ENCODE measurements at places on chromosomes 1 and 21.

GRCh38 chr1:214236477-214236876 lies 44.5 kb upstream of the SMYD2 start:
- DNase-seq, result no peak

DNA sequence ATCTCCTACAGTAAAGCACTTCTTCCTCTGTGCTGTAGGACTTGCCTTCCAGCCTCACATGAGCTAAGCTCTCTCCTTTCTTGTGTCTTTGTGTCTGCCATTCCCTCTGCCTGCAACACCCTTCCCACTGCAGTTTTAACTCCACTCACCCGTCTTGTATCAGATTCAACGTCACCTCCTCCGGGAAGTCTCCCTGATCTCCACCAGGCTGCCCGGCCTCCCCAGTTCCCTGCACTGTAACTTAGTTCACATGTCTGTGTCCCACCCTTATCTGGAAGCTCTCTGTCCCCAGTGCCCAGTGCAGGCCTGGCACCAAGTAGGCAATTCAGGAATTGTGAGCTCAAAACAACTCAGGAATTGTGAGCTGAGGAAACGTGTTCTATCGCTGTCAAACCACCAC lies 96.4 kb downstream of the GLIS1 start:
- DNase-seq, result no peak

DNA sequence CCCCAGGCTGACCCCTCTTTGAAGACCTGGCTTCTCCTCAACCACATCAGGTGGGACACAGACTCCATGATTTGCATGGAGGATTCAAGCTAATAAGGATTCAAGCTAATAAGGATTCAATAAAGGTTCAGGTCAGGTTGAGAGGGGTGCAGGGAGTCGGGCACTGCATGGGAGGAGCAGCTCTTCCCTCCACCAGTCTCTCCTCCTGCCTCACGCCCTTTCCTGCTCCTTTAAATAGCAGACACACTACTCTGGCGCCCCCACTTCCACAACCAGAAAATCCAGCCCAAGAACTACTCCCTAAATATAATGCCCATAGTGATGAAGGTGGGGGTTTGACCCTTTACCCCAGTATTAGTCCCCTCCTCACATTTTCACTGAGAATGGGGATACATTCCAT lies 7.1 kb downstream of the MEX3A start:
- no peak for DNase-seq

DNA sequence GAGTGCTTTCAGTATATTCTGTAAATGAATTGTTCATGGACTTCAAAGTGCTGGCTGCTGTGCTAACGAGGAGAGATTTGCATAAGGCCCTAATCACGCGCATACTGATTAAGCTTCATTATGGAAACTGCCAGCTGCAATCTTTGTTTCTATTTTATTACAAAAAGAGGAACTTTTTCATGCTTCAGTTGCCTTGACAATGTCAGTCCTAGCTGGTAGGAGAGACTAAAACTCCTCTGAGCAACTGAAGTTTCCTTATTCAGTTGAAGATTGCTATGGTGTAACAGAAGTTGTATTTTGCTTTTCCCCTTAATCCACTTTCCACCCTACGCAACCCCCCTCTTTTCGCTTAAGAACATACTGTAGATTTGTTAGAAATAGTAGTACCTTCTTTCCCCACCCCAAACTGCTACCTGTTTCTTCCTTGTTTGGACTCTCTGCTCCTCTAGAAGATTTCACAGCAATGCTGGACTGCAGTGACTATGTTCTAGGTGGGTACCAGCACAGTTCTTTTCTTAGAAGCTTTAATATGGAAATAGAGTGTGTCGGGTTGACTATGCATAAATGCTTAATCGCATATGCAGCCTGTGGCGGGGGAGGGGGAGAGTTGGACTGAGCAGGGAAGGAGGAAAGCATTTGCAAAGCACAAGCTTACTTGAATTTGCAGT lies 108.3 kb downstream of the POU2F1 start:
- no peak for DNase-seq

- DNase-seq, result no peak
These were observed 313.0 kb downstream of the PLPP3 start for GRCh38 chr1:56266359-56266758.

GRCh38 chr1:47405697-47406096 lies 10.4 kb upstream of the FOXE3 start:
- DNase-seq, result no peak

- DNase-seq, result peak; percentile 20
These were observed 68.4 kb downstream of the GDAP2 start for GRCh38 chr1:117860896-117861610.

DNA sequence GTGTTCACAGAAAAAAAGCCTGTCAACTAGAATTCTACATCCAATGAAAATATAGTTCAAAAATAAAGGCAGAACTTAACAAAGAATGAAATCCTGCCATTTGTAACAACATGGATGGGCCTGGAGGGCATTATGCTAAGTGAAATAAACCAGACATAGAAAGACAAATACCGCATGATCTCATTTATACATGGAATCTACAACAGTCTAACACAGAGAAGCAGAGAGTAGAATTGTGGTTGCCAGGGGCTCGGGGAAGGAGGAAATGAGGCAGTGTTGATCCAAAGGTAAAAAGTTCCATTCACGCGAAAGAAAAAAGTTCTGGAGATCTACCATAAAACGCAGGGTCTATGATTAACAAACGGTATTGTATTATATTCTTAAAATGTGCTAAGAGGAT lies 282.6 kb downstream of the MRPL39 start:
- no peak for DNase-seq

- no peak for DNase-seq
These were observed 50.9 kb downstream of the PIGK start for GRCh38 chr1:77168358-77168757.

GRCh38 chr1:18649693-18650370 lies 19.2 kb downstream of the PAX7 start:
- DNase-seq, result no peak

DNA sequence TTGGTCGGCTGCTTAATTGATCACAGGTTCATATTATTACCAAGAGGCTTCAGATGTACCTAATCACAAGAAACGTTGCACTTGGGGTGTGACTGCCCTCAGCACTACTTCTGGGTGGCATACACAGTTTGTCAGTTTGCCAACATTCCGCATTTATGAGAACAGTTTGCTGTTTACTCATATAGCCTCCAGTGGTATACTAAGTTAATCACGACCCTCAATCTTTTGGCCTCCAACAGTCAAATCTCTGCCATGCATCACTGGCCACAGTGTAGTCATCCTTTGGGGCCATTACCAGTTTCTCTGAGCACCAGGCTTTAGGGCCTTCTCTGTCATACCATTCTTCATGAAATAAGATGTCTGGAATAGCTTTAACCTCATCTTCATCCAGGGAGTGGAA lies 62.8 kb upstream of the BCL9 start:
- no peak for DNase-seq

GRCh38 chr1:23357138-23357908 lies 12.3 kb downstream of the ZNF436 start:
- no peak for DNase-seq

GRCh38 chr1:101165532-101165931 lies 71.3 kb upstream of the S1PR1 start:
- DNase-seq, result no peak

- no peak for DNase-seq
These were observed 84.5 kb upstream of the GCLM start for GRCh38 chr1:93993731-93994130.

DNA sequence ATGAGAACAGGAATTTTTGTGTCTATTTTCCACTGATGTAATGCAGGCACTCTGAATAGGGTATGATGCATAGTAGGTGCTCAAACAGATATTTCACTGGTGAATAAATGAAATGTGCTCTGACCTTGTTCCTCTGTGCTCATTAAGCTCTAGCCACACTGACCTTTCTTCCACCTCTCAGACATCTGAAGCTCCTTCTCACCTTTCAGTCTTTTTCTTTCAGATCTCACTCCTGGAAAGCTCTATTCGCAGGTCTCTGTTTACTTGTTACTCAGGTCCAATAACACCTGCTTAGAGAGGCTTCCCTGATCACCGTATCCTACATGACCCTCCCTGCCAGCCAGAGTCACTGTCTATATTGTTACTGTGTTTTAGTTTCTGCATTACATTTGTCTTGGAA lies 59.2 kb upstream of the IVNS1ABP start:
- no peak for DNase-seq

GRCh38 chr1:31666263-31666963 lies 21.7 kb upstream of the PEF1 start:
- DNase-seq, result peak; percentile 35

- no peak for DNase-seq
These were observed 72.2 kb downstream of the ATF6 start for GRCh38 chr1:161838362-161838761.

- no peak for DNase-seq
These were observed 49.8 kb downstream of the EPHB2 start for GRCh38 chr1:22760455-22760854.

DNA sequence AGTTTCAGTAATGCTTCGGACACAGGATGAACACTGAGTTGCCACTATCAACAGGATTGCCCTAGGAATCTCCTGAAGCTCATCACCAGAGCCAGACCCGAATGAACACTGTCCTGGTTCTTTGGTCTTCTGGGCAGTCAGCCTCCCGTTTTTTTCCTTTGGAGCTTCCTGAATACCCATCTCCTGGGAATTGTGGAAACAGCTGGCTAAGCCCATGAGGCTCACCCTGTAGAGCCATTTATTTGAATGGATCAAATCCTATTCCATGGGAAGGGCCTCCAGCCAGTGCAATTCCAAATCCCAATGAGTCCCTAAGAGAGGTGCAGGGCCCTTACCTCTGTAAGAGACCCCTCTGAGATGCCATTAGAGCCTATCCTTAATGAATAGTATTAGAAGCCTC lies 5.9 kb downstream of the RCSD1 start:
- no peak for DNase-seq

GRCh38 chr1:198318085-198318484 lies 161.3 kb downstream of the NEK7 start:
- DNase-seq, result no peak

GRCh38 chr1:220153147-220153546 lies 59.2 kb downstream of the IARS2 start:
- no peak for DNase-seq

- peak; percentile 84 for DNase-seq
These were observed at the start of gene AGT for GRCh38 chr1:230713915-230714764. Gene AGT, minus strand, starts transcription at chr1:230714122. Its CDS starts 3,299 bp downstream, at chr1:230710823.

DNA sequence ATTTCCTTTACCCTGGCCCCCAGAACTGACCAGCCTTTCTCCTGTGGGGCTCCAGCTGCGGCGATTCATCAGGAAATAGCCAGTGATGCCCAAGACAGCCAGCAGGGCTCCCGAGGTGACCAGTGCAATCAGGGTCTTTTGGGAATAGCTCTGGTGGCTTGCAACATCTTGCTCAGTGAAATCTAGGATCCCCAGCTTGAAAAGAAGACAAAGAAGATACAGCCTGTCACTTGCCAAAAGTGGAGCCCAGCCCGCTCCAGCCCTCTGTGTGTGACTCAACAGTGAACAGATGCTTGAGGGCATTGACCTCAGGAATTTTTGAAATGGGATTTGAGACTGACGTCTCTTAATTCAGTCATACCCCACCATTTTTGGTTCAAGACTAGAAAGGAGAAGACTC lies 22.3 kb downstream of the CD34 start:
- DNase-seq, result peak; percentile 62

GRCh38 chr1:107286125-107286524 lies 145.3 kb downstream of the NTNG1 start:
- DNase-seq, result no peak

DNA sequence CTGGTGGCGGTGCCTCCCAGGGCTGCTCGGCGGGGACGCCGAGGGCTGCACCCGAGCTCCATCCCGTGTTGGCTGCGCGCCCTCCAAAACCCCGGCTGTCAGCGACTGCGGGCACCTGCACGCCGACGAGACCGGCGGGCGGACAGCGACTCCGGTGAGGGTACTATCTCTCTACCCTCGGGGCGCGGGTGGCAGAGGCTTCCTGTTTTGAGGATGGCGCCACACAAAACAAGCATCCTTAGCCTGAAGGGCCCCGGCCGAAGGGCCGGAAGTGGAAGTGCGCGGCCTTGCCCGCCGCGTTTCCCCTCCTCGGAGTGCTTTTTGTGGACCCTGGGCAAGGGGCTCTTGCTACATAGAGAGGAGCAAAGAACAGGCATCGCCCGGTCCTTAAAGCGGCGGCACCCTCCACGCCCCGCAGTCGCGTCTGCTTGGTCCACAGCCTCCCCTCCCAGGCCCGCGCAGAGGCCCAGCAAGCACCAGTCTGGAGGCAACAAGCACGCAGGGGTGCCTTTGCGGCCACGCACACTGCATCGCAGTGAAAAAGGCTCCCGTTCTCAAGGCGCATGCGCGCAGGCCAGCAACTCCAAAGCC lies 561 bp upstream of the COQ8A start:
- DNase-seq, result peak; percentile 55

DNA sequence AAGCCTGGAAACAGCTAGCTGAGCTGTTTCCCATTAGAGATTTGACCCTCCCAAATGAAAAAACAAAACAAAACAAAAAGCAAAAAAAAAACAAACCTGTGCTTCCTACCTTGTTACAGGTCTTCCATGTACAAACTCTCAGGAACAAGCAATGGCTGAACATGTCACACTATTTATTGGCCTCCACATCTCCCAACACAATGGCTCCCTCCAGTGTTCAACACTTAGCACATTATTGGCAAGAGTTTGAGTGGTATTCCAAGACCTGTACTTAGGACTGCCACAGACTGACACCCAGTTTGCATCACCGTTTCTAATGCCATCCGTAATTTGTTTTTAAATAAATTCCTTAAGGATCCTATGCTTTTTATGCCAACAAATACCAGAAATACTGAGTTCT lies 195.0 kb upstream of the OLFM3 start:
- DNase-seq, result no peak

GRCh38 chr1:188170411-188170810 lies 1341.7 kb downstream of the PLA2G4A start:
- DNase-seq, result no peak

DNA sequence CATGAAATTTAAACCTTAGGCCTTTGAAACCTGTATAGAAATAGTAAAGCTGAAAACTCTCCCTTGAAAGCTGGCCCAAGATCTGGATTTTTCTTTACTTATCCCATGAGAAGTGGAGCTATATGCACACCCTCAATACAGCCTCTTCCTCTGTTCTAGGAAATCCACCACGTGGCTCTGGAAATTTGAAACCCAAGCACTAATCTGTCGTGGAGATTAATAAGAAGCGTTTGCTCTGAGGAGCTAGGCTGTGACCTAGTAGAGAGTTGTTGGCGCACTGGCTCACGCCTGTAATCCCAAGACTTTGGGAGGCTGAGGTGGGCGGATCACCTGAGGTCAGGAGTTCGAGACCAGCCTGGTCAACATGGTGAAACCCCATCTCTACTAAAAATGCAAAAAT lies 291.3 kb upstream of the PLXNA2 start:
- DNase-seq, result no peak

DNA sequence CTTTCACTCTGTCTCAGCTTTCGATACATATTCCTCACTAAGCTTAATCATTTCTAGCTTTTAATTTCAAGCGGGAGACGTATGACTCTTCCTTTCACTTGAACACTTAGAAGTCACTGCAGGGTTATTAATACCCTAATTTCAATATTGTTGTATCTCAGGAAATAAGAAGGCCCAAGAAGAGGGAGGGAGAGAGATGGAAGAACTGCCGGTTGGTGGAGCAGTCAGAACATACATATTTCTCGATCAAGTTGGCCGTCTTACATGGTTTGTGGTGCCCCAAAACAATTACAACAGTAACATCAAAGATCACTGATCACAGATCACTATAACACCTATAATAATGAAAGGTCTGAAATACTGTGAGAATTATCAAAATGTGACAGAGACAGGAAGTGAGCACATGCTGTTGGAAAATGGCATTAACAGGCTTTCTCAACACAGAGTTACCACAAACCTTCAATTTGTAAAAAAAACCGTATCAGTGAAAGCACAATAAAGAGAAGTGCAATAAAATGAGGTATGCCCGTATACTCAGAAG lies 145.4 kb upstream of the HP1BP3 start:
- DNase-seq, result no peak

- DNase-seq, result no peak
These were observed 51.5 kb upstream of the VAV3 start for GRCh38 chr1:108016451-108016920.

All from AG08396 (cell line).